ENCODE measurements at places on chromosomes 7 and 10.
A peak's percentile ranks its signal among the peaks of the same experiment; 100 is the strongest.

GRCh38 chr10:4770801-4771553, 55.0 kb upstream of the AKR1E2 start:
- no peak for DNase-seq

DNA sequence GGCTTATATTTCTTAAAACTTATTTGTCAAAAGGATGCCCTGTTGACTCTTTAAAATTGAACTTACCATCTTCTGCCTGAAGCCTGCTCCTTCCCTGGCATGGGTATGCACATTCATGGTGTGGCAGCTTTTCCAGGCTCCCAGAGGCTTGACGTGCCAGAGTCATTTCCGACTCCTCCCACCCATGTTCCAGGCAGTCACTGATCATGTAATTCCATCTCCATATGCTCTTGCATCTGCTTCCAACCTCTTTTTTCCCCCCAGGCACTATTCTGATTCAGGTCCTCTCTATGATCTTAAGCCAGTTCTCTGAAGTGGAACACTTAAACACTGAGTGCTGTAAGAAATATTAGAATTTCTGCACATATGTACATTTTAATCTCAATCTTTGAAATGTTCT, 82.2 kb downstream of the CFAP58 start:
- no peak for DNase-seq

DNA sequence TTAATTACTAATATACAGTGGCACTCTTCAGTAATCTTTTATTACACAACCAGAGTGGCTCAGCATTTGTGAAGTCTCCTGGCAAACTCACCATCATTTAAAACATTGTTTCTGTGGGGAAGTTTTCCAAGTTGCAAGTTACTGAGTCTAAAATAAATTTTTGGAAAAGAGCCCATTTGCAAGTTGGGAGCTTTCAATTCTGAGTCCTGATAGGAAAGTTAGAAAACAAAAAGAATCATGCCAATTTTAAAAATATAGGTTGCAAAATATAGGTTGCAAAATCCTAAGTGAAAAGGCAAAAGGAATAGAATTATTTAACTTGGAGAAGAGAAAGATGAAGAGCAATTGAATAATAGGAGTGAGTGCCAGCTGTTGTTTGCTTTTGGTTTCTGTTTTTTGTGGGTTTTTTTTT, 378.8 kb upstream of the C7orf33 start:
- DNase-seq: no peak

- DNase-seq: no peak
Measured at GRCh38 chr10:99983280-99983988, 26.3 kb downstream of the DNMBP start.

GRCh38 chr7:47571331-47572093, 10.4 kb downstream of the TNS3 start:
- no peak for DNase-seq

- DNase-seq: no peak
Measured at GRCh38 chr10:132714986-132715775, 70.8 kb downstream of the NKX6-2 start.

- DNase-seq: no peak
Measured at GRCh38 chr7:55540226-55540858, 32.0 kb downstream of the VOPP1 start.

GRCh38 chr7:149245744-149246143, 6.3 kb downstream of the ZNF212 start:
- DNase-seq: no peak

DNA sequence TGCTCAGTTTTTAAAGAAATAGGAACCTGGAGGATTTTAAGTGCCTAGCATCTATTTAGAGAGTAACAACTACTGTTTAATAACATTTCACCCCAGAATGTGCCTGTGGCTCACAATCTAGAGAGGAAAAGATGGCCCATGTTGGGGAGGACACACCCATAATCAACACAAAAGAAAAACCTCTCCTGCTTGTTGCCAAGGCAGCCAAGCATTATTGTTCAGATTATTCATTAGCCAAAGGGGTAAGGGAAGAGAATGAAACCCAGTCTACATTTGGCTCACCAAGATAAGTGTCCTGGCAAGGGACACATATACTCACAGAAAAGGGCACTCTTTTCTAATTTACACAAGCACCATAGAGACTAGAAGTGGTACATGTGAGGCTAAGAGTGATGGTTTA, 17.7 kb upstream of the IFIT1B start:
- no peak for DNase-seq

DNA sequence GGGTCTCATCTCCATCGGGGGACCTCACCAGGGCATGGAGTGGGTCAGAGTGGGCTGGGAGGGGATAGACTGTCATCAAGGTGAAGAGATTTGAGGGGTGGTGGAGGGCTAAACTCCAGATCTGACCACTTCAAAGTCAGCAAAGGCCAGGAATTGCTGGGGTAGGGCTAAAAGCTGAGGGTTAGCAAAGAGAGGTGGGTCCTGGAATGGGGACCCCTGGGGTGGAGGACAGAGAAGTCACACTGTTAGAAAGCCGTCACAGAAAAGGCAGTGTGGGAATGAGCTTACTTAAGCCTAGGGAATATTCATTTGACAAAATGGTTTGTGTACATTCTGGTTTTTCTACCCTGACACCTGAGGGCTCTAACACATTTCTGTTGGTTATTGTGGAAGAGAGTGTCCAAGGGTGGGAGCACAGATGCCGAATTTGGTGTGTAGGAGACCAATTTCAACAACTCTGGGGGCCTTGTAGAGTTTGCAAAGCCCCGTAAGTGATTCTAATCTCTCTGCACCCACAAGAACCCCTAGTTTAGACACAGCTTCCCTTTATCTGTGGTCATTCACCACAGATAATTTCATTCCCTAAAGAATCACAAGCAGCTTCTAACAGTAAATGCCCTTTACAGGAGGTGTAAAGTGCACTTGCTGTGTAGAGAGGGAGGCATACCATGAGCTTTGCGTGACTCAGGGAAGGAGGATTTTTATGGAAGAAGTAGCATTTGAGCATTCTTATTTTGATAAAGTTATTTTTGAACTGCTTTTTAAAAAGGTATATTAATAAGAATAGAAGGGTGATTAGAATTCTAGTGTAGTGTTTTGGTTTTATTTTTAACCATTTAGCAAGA, 6.4 kb downstream of the FBH1 start:
- no peak for DNase-seq

GRCh38 chr7:133931053-133931452, 196.1 kb upstream of the LRGUK start:
- no peak for DNase-seq

DNA sequence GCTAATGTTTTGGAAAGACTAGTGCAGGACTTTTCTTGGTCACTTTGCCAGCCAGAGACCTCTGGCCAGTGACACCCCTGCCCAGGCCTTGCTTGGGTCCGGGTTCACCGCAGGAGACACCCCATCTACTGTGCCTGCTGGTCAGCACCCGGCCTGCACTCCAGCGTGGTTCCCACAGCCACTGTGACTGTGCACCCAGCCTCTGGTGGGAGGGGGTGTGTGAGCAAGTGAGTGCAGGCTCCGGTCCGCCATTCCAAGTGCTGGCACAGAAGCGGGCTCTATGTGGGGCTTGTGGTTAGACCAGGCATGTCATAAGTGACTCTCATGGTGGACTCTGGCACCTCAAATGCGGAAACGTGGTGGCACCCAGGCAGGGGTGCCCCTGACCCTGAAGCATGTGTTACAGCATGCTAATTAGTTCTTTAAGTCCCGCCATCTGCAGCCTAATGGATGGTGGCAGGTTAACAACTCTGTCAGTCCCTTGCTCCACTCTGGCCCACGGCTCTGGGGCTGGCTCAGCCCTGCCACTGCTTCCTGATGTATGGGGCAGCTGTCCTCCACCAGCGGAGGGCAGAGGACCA, 311.9 kb upstream of the HGF start:
- DNase-seq: no peak

DNA sequence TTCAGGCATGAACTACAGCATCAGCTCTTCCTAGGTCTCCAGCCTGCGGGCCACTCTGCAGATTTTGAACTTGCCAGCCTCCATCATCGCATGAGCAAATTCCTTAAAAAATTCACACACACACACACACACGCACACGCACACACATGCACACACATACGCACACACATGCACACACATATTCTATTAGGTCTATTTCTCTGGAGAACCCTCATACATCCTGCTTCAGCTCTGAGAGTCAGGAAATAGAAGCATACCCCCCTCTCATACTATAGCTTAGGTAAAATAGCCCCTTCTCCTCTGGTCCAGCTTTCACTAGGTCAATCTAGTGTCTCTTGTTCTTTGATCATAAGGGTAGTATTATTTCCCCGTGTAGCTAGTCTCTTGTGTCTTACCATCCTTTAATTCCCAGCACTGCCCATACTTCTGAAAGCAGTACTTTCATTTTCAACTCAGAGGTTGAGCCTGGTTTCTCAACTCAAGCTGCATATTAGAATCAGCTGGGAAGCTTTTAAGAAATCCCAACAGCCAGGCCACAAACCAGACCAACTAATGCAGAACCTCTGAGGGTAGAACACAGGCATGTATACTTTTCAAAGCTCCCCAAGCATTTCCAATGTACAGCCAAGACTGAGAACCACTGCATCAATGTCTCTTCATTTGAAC, 30.9 kb upstream of the ITGB8 start:
- no peak for DNase-seq

DNA sequence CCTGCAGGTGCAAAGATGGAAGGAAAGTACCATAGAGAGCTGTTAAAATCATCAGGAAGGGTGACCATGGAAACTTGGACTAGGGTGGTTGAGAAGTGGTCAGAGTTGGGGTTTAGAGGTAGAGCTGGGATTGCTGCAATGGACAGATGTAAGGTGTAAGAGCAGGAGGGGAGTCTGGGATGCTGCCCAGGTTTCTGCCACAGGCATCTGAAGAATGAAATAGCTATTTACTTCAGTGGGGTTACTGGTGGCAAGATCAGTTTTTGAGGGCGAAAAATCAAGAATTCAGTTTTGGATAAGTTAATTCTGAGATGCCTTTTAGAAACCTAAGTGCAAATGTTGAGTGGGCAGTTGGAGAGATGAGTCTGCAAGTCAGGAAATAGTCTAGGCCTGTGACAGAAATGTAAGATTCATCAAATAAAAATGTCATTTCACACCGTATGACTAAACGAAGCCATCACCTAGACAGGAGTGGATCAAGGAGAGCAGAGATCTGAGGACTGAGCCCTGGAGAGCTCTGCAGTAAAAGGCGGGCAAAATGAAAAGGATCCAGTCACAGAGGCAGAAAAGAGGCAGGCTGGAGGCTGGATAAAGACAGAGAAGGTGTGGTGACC, 22.7 kb upstream of the TOMM7 start:
- DNase-seq: no peak

DNA sequence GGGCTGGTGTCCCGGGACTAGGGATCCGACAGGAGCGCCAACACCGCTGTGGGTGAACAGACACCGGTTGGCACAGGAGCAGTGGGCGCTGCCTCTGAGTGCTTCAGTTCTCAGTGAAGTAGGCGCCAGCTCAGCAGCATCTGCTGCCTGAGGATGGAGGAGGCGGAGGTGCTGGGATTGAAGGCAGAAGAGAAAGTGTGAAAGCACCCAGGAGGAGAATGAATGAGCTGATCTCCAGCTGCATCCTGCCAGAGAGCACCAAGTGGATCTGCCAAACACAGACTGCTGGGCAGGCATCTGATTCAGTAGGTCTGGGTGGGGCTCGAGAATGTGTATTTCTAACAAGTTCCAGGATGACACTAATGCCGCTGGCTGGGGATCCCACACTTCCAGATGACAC, 74.5 kb downstream of the LANCL2 start:
- no peak for DNase-seq

GRCh38 chr10:3235996-3236510, 63.5 kb upstream of the PITRM1 start:
- DNase-seq: no peak

DNA sequence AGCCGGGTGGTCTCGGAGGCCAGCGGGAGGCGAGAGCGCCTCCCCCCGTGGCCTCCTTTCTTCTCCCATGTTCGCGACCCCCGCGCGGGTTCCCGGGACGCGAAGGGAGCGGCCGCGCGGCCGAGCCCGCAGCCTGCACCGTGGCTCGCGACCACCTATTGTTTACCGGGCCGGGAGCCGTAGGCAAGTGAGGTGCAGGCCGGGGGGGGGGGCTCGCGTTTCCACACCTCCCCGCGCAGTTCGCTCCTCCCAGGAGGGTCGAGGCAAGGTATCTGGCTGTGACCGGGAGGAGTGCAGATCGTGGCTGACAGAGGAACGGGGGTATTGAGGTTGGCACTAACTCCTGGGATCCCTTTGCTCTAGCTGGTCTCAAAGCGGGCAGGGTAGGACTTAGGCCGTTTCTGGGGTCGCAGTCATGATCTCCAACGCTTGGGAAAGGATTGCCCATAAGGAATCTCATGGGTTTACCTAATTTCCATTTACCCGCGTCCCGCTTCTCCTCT, 734 bp downstream of the PTPN12 start:
- peak; percentile 40 for DNase-seq

GRCh38 chr7:74130518-74130917, 43.6 kb upstream of the EIF4H start:
- no peak for DNase-seq

DNA sequence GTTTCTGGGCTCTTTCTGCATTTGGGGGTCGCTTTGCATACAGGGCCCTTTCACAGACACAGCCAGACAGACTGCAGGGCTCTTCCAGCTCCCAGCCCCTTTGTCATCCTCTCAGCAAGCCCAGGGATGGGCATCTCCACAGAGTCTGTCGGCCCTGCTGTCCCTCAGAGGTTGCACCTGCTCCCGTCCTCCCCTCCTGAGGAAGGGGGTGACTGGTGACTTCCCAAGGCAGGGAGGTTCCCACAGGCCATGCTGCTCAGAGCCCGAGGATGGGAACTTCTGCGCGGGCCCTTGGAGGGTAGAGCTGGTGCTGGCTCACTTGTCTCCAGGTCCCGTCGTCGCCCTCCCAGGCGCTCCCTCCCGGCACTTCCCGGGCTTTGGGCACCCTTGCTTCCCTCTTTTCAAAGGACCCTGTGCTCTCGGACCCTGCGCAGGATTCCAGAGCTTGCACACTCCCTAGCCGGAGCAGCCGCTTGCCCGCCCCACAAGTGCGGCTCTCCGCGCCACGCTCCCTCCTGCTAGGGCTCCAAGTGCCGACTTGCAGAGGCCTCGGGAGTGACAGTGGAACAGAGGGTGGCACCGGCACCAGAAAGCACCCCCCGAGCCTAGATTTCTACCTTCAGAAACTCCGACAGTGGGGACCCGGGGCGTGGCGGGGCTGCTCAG, 152.5 kb downstream of the PRKAG2 start:
- no peak for DNase-seq

- DNase-seq: no peak
Measured at GRCh38 chr10:97210543-97210960, 24.8 kb upstream of the SLIT1 start.

GRCh38 chr7:32573110-32573687, 77.9 kb downstream of the AVL9 start:
- no peak for DNase-seq

DNA sequence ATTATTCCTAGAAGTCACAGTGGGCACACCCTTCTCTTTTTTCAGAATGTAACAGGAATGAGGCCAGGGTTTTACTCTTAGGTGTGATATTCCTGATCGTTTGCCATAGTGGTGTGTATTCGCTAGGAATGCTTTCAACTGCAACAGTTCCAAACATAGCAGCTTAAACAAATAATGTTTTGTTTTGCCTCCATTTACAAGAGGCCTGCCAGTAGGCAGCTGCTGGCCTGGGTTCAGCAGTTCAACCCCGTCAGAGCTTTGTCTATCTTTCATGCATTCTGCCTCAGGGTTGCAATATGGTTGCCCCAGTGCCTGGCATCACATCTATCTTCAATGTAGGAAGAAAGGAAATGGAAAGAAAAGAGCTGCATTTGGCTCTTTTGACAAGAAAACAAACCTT, 21.7 kb upstream of the RET start:
- no peak for DNase-seq

Measured in frontal cortex (tissue), 4 donors.